Keratinocyte (primary cell): ENCODE measurements at places on chromosomes 6 and 20. TPM values are rescaled to one million over a fixed set of nuclear protein-coding genes. Genes with fewer than 3 reads are reported as not detected.

DNA sequence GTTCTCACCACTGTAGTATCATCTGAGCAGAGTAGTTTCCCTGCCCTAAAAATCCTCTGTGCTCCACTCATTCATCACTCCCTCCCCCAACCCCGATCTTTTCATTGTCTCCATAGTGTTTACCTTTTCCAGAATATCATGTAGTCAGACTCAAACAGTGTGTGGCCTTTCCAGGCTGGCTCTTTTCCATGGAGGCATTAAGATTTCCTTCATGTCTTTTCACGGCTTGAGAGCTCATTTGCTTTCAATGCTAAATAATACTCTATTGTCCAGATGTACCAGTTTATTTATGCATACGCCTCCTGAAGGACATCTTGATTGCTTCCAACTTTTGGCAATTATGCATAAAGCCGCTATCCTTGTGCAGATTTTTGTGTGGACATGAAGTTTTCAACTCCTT is 235.8 kb downstream of the PHACTR1 start:
- H3K4me1 ChIP-seq = no peaks in the 10 kb centered on the region
- no peak for DNase-seq
- H3K27ac ChIP-seq = no peak overlapping the region

DNA sequence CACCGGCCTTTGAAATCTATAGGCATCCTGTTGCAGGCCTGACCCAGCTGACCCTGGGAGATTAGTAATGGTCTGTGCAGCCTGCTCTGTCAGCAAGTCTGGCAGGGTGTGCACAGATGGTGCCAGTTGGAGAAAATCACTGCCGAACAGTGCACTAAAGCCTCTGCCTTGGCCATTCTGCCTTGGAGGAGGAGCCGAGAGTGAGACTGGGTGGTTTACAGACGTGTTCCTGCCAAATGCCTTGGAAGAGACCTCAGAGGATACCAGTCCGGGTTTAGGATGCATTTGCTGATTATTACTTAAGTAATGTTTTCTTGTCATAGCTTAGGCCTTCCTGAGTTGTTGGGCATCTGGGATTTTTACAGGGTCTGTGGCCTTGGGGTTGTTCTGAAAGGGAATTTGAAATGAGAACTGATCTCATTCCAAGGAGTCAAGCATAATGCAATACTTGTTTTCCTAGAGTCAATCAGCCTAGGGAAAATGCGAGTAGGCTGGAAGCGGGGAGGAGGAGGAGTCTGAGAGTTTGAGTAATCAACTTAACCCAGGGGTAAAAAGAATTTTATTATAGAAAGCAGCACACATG is 292.1 kb downstream of the SOX4 start:
- no peaks in the 10 kb centered on the region for H3K36me3 ChIP-seq
- H3K27ac ChIP-seq = no peak overlapping the region
- no peaks in the 10 kb centered on the region for H3K27me3 ChIP-seq
- DNase-seq = no peak

Gene COL19A1
- polyA plus RNA-seq = not detected in 3 replicates

DNA sequence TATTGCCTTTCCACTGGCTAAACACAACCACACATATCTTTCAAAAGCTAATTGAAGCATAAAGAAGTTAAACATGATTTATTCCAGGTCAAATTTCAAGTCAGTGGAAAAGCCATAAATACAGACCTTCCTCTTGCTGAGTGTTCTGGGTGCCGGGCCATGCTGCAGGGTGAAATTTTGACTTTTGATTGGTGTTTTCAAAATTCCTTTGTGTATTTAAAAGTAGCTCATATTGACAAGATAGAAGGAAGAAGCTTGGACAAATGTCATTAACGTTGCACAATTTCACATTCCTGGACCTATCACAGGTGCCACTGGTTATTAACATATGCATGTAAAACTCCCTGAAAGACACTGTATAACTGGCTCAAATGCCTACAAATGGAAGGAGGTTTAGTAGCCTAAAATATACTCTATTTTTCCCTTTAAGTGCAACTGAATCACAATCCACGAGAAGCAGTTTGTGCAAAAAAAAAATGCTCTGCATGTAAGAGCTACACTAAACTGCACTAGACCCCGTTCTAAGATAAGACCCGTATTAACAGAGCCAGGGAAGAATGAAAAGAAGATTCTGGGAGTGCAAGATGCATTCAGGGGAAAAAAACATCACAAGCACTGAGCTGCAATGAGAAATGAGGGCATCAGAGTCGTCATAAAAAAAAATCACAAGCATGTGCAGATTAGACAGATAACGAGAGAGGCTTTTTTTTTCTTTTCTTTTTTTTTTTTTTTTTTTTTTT is 30.4 kb downstream of the ATXN1 start:
- no peaks in the 10 kb centered on the region for H3K27me3 ChIP-seq
- no peak for DNase-seq
- H3K4me3 ChIP-seq = no peak overlapping the region
- H3K27ac ChIP-seq = no peak overlapping the region
- H3K36me3 ChIP-seq = no peaks in the 10 kb centered on the region

DNA sequence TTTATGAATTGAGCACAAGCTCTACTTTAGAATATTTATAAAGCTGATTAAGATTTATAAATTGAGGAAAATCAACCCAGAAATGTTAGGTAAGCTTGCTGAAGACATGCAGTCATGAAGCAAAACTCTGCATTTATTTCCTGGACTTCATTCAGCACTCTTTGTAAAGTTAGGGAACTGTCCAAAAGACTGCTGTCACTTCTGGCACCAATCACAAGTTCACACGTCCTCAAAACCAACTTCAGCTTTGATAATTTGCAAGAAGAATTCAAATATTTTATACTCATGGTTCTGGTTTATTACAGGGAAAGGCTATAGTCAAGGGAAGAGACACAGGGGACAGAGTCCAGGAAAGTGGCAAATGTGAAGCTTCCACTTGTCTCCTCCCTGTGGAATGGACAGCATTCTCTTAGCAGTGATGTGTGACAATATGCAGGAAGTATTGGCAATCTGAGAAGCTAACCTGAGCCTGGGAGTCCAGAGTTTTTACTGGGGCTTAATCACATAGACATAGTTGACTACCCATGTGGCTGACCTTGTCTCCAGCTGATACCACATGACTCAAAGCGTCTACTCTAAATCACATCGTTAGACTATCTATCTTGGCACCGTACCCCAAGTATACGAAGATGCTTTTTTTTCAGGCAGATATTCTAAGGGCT is 85.4 kb downstream of the PPP1R14C start:
- peaks cover 40% of the 10 kb centered on the region for H3K4me1 ChIP-seq
- no peaks in the 10 kb centered on the region for H3K27me3 ChIP-seq
- H3K4me3 ChIP-seq = no peak overlapping the region
- H3K36me3 ChIP-seq = peaks cover 3% of the 10 kb centered on the region

Gene GPX6
- polyA plus RNA-seq = not detected in 3 replicates

DNA sequence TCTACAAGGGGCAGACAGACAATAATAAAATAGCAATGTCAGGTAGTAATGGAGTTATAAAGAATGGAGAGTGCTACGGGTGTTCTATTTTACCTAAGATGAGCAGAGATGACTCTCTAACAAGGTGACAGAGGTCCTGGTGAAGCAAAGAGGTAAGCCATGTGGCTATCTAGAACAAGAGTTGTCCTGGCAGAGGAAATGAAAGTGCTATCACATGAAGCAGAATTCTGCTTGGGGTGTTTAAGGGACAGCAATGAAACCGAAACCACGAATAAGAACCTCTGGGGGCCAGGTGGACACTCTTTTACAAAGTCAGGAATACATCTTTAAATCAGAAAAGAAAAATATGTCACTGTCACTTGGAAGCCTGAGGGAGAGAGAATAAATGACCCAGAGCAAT is 37.9 kb upstream of the IRAK1BP1 start:
- no peaks in the 10 kb centered on the region for H3K4me1 ChIP-seq
- no peak overlapping the region for H3K27ac ChIP-seq
- H3K36me3 ChIP-seq = no peaks in the 10 kb centered on the region
- H3K27me3 ChIP-seq = no peaks in the 10 kb centered on the region
- no peak overlapping the region for H3K4me3 ChIP-seq
- DNase-seq = no peak

DNA sequence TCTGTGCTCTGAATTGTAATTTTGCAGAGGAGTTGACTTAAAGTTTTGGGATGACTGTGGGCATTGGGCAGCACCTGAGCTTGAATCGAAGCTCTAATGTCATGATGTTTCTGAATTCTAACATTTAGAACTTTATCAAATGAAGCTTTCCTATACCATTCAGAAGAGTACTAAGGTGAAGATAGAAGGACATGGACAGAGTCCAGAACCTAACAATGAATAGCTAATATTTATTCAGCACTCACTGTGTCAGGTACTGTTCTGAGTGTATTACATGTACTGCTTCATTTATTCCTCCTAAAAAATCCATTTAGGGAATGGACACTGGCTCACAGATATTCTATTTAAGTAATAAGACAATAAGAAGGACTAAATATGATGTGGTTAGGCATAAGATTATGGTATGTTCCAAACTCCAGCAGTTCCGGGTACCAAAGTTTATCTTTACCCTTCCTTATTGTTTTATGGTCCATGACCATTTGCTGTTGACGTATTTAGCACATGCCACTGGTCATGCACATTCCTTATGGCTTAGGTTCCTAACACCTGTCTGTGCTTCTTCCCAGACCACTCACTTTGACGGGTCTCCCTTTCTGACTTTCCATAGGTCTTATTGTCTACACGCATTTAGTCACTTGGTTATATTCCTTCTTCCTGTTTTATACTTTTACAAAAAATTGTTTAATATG is 20.3 kb downstream of the BCKDHB start:
- no peak overlapping the region for H3K4me3 ChIP-seq
- H3K36me3 ChIP-seq = no peaks in the 10 kb centered on the region
- H3K4me1 ChIP-seq = peaks cover 15% of the 10 kb centered on the region
- H3K27ac ChIP-seq = no peak overlapping the region
- no peaks in the 10 kb centered on the region for H3K27me3 ChIP-seq

DNA sequence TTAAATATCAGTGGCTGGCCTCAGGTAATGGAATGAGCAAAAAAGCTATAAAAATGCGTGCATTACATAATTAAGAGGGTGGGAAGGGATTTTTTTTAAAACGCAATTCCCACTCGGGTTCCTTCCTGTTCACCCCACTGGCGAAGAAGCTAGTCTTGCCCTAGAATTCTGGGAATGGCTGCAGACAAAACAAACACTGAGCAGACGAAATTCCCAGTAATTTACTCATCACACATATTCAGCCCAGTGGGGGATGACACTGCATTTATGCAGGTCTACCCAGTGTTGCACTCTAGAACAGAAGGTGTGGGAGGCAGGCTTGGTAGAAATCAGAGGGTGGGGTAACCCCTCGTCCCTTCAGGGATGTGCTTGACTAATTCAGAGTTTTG is 2695.0 kb upstream of the DEFB115 start:
- H3K36me3 ChIP-seq = no peaks in the 10 kb centered on the region
- no peaks in the 10 kb centered on the region for H3K4me1 ChIP-seq
- H3K27me3 ChIP-seq = no peaks in the 10 kb centered on the region
- DNase-seq = no peak

Gene KIAA1755
- 0.05 to 0.07 TPM in 2 of 3 replicates, not detected in the other for polyA plus RNA-seq

DNA sequence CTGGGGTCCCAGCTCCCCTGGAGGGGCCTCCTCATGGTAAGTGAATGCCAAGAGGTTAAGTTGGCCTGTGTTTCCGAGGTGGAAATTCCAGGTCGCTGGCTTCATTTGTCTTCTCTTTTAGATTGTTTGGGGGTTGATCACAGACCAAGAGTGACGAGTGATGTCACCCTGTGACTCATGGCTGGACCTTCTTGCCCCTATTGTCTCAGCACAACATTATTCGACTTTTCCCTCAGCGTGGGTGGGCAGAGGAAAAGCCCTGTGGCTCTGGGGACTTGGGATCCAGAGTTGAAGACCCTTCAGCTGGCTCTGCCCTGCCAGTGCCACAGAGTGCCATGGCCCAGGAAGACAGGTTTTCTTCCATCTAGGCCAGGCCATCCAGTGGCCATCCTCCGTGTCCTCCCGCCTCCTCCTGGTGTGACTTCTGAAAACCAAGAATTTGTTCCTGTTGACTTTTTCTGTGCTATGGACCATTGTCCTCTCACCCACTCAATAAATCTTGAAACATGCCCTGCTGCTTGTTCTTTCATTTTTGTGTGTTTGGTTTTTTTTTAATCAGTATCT is 15.4 kb upstream of the SNHG17 start:
- DNase-seq = no peak
- peaks cover 22% of the 10 kb centered on the region for H3K4me1 ChIP-seq
- no peak overlapping the region for H3K4me3 ChIP-seq
- no peaks in the 10 kb centered on the region for H3K27me3 ChIP-seq
- no peak overlapping the region for H3K27ac ChIP-seq

- H3K4me1 ChIP-seq = no peaks in the 10 kb centered on the region
- DNase-seq = no peak
- H3K36me3 ChIP-seq = no peaks in the 10 kb centered on the region
- no peak overlapping the region for H3K4me3 ChIP-seq
- H3K27ac ChIP-seq = no peak overlapping the region
Observed at GRCh38 chr6:81049425-81050042, 702.9 kb downstream of the TENT5A start.

- H3K4me3 ChIP-seq = no peak overlapping the region
- peaks cover 5% of the 10 kb centered on the region for H3K36me3 ChIP-seq
- no peaks in the 10 kb centered on the region for H3K4me1 ChIP-seq
- no peaks in the 10 kb centered on the region for H3K27me3 ChIP-seq
- H3K27ac ChIP-seq = no peak overlapping the region
Observed at GRCh38 chr20:6000871-6001270, 50.4 kb downstream of the MCM8 start.

DNA sequence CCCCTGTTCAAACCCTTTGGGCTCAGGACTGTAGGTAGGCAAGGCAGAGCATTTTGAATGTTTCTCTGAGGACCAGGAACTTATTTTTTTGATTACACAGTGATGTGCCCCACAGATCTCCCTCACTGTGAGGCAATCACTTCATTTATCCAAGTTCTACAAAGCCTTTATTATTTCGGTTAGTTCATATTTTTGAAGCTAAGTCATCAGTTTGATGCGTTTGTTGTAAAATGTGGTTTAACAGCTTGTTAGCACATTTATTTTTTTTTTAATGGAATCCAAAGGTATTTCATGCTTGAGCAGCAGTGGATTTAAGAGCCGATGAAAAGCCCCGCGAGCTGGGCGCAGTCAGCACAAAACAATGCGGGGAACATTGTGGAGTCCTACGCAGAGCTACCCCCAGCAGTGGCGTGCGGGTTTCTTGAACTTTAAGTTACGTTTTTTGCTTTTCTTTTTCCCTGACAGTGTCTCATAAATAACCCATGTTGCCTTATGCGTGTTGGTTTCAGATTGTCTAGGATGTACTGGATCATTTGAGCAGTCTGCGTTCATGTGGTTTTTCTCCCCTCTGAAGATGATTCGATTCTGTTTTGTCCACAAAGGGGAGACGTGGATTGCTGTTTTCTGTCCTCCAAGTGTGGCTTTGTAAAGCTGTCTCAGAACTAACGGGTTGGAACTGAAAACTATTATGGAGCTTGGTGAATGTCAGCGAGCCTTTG is 233.6 kb upstream of the BMP2 start:
- no peak for DNase-seq
- H3K4me1 ChIP-seq = no peaks in the 10 kb centered on the region
- no peak overlapping the region for H3K27ac ChIP-seq
- no peaks in the 10 kb centered on the region for H3K27me3 ChIP-seq
- H3K36me3 ChIP-seq = no peaks in the 10 kb centered on the region
- H3K4me3 ChIP-seq = no peak overlapping the region

Gene HTR1B
- 0.21 to 0.53 TPM (median 0.24 TPM) in 3 replicates for polyA plus RNA-seq

Gene XKR7
- not detected in 3 replicates for polyA plus RNA-seq

- no peak for DNase-seq
- no peaks in the 10 kb centered on the region for H3K27me3 ChIP-seq
- H3K4me1 ChIP-seq = peaks cover 33% of the 10 kb centered on the region
- no peak overlapping the region for H3K27ac ChIP-seq
Observed at GRCh38 chr6:138653435-138653834, 120.1 kb upstream of the CCDC28A start.
